ENCODE measurements at places on chromosomes 7 and 10. TPM values are rescaled to one million over a fixed set of nuclear protein-coding genes. Genes with fewer than 3 reads are reported as not detected.

MORN4 gene
- 10.9 TPM for total RNA-seq

TMEM184A gene
- 0.21 TPM for total RNA-seq

PGAM2 gene
- total RNA-seq, result not detected

FGFBP3 gene
- 3.1 TPM for total RNA-seq

TRIM73 gene
- total RNA-seq, result 7.4 TPM

GBX1 gene
- 13.8 TPM for total RNA-seq

GATA3 gene
- 70.9 TPM for total RNA-seq

CPN1 gene
- total RNA-seq, result not detected

C10orf53 gene
- total RNA-seq, result not detected

PNLIPRP1 gene
- not detected for total RNA-seq

FXYD4 gene
- not detected for total RNA-seq

DNA sequence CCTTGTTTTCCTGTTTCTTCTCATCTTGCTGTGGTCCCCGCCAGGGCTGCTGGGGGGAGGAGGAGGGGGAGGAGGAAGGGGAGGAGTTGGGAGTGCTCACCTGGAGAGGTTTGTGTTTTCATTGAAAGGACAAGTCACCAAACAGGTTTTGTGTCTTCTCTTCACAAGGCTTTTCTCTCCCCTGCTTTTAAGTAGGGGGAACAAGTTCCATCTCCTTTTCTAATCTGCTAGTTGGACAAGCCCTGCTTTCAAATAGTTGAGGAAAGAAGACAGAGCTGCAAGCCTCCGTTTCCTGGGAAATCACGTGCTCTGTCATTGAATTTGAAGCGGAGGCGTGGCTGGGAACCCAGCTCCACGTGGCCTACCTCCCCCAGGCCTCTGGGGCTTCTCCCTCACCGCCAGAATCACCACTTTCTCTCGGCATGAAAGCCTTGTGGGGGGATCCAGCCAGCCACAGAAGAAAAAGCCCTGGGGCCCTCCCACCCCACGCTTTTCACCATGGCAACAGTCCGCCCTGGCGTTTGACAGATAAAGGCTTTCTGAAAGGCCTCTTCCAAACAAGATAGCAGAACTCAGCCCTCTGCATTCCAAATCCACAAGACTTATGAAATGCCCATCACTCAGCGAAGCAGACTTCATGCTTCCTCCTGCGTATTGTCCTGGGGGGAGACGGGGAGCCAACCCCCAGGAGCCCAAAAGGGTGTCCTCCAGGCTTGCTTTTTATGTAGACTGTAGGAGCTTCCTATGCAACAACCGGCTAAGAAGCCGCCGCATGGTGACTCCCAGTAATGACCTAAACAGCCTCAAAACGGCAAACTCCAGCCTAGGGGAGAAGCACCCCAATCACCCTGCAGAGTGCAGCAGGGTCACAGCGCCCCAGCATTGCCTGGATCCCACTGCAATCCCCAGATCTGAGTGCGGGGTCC, 51.7 kb downstream of the PROSER2 start:
- peak; percentile 25 for DNase-seq

- DNase-seq, result no peak
Measured at GRCh38 chr7:27759491-27759890, 19.5 kb downstream of the TAX1BP1 start.

GRCh38 chr10:43222210-43222720, 44.6 kb downstream of the RASGEF1A start:
- DNase-seq, result no peak

GRCh38 chr10:95783741-95784140, 27.8 kb downstream of the ENTPD1 start:
- DNase-seq, result no peak

- DNase-seq, result no peak
Measured at GRCh38 chr7:116030651-116031276, at the start of gene TFEC. Gene TFEC (minus strand): TSS chr7:116030763. CDS start chr7:115984441, 46,322 bp downstream.

- no peak for DNase-seq
Measured at GRCh38 chr10:15325944-15326284, 45.2 kb downstream of the FAM171A1 start.

DNA sequence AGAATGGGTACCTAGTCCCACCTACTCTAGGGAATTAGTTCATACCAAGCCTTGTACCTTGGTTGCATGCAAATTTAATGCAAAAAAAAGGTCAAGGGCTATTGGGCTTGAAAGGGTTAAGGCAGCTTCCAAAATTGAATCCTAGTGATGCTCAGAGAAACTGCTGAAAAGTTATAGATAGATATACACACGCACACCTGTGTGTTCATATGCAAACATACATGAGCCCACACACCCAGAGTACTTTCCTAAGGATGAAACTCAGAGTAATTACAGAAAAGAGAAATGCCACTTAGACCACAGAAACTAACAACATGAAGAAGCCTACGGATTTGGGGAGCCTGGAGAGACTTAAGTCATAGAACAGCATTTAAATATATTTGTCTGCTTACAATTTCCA, 1.5 kb downstream of the SLC25A13 start:
- no peak for DNase-seq

DNA sequence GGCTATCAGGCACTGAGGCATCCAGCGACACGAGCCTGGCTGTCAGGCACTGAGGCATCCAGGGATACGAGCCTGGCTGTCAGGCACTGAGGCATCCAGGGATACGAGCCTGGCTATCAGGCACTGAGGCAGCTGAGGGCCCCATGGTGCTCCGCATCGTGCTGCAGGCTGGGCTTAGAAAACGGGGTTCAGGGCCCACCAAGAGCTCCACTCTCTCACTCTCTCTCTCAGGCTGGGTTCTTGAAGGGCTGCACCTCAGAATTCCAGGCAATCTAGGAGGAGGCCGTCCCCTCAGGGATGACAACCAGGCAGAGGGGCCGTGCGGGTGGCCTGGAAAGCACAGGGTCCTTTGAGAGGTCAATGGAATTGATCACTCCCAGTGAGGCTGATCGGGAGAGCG, 69.0 kb downstream of the CFAP46 start:
- no peak for DNase-seq

GRCh38 chr7:158536871-158537515, 50.6 kb downstream of the PTPRN2 start:
- no peak for DNase-seq

DNA sequence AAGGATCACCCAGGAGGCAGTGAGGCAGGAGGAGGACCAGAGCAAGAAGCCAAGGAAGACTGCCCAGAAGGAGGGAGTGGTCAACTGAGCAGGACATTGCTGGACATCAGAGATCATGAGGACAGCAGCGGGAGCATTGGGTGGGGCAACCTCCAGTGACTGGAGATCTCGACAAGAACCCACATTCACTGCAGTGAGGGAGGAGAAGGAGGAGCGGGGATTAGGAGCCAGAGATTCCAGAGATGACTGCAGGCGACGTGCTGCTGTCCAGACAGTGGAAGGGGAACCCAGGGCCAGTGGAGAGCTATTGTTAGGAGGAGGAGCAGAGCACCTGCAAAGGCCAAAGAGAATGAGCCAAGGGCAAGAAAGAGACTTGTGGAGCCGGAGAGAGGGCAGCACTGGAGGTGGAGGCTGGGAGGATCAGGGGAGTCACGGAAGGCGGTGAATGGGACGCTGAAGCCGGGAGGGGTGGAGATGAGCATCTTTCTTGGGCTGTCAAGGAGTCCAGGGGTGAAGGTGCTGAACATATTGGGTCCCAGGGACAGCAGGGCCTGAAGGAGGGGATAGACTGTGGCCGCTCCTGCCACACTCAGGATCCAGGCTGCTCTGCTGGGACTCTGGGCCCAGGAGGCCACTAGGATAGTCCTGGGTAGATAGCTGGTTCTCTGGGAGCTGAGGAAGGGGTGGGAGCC, 140.1 kb upstream of the UNC5B start:
- DNase-seq, result no peak

- DNase-seq, result no peak
Measured at GRCh38 chr10:89332123-89332633, 4.4 kb downstream of the IFIT3 start.

DNA sequence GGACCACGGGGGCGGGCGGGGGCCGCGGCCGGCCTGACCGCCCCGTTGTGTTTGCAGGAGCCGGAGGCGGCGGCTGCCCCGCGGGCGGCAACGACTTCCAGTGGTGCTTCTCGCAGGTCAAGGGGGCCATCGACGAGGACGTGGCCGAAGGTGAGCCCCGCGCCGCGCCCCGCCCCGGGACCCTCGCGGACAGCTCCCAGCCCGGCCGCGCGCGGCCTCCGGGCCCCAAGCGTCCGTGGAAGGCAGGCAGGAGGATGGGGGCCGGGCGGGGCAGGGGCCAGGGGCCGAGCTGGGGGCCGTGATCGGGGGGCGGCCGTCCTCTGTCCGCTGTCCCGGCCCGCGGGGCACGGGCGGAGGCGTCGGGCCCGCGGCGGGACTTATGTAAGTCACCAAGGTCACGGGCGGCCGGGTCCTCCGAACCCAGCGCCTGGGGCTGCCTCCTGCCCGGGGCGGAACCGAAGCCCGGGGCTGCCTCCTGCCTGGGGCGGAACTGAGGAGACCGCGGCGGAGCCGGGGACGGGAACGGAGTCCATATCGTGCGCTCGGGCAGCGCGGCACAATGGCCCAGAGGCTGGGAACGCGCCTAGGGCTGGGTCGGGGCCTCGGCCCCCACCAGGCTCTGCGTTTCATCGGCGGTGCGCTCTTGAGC, 497 bp downstream of the PPP2R2D start:
- DNase-seq, result peak; percentile 49

DNA sequence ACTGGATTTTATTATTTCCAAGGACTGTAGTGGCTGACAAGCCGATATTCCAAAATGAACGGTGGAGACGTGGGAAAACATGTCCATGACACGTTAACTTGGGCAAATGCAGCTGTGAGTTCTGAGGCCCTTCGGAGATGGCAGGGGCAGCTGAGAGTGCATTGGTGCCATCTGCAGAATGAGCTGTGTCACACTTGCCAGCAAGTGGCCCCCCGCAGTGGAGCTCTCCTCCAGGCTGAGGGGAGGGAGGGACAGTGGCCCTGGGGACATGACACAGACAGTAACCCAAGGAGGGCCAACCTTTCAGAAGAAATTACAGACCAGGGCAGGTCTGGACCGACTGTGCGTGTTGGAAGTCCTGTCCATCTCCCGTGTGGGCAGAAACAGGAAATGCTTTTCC, 139.4 kb downstream of the SVIL start:
- no peak for DNase-seq

DNA sequence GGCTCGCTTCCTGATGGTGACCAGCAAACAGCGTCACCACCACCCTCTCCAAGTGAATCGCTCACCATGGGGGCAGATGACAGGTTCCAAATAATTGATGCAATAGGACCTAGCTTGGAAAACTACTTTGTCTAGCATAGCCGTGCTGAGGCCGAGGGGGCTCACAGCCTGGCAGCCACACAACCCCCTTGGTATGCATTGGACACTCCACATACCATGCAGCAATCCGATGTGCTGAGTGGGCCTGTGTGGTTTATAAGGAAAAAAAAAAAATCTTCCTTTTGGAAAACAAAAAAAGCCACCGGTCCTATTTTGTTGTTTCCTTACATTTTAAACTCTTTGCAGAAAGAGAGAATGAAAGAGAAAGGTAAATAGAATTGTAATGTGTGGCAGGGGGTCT, 15.1 kb downstream of the GATA3 start:
- DNase-seq, result no peak

DNA sequence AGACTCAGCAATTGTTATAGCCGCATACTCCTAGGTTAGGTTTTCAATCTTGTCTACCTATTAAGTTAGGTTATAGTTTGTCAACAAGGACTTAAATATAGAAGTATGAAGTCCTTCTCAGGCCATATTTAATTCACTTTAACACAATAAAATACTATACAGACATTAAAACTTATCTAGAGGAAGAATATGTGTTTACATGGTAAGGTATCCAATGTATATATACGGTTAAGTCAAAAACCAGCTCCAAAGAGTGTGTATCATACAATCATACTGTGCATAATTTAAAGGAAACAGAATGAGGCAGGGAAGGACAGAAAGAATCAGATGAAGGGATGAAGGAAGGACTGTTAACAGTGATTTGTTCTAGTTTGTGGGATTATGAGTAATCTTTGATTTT, 79.5 kb upstream of the LANCL2 start:
- DNase-seq, result no peak

DNA sequence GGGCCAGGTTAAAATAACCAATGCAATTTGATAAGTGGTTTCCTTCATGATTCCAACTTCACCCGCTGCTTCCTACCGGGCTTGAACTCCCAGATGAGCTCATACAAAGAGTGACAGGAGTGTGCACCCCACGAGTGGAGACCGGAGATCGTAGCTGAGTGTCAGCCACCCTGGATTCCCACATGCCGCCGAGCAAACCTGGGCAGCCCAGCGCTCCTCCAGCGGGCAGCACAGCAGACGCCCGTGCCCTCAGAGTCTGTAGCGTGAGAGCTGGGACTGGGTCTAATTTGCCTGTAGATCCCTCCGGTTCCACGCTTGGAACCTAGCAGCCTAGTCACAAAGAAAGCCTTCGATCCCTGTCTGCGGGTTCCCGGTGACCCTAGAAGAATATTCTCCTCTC, 476.1 kb upstream of the MGMT start:
- DNase-seq, result no peak

- no peak for DNase-seq
Measured at GRCh38 chr7:42340436-42340835, 103.4 kb upstream of the GLI3 start.
